ENCODE measurements at places on chromosomes 11 and 22.

DNA sequence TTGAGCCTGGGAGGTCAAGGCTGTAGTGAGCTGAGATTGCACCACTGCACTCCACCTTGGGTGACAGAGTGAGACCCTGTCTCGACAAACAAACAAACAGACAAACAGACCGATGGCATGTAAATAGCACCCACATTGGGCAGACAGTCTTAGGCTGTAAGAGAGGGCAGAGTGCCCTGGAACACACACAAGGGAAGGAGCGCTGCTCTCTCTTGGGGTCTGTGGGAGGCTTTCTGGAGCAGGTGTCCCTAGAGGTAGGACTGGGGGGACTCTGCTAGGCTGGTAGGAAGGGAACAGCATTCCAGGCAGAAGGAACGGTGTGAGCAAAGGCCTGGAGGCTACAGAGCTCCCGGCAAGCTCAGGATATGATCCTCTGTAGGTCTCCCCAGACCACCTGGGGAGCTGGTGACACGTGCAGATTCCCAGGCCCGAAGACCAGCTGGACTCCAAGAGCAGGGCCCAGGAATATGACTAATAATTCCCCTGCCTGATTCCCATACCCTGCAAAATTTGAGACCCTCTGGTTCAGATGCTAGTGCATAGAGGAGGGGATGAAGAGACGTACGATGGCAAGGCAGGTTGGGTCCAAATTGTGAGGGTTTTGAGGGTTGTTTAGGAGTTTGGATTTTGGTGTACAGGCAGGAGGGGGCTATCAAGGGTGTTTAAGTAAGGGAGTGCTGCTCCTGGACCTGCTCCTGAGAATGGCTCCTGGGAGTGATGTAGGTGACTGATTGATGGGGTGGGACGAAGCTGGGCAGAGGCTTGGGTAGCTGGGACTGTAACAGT lies 11.6 kb downstream of the SMIM38 start:
- DNase-seq = no peak

GRCh38 chr11:77400271-77400670 lies 73.6 kb downstream of the PAK1 start:
- DNase-seq = no peak

DNA sequence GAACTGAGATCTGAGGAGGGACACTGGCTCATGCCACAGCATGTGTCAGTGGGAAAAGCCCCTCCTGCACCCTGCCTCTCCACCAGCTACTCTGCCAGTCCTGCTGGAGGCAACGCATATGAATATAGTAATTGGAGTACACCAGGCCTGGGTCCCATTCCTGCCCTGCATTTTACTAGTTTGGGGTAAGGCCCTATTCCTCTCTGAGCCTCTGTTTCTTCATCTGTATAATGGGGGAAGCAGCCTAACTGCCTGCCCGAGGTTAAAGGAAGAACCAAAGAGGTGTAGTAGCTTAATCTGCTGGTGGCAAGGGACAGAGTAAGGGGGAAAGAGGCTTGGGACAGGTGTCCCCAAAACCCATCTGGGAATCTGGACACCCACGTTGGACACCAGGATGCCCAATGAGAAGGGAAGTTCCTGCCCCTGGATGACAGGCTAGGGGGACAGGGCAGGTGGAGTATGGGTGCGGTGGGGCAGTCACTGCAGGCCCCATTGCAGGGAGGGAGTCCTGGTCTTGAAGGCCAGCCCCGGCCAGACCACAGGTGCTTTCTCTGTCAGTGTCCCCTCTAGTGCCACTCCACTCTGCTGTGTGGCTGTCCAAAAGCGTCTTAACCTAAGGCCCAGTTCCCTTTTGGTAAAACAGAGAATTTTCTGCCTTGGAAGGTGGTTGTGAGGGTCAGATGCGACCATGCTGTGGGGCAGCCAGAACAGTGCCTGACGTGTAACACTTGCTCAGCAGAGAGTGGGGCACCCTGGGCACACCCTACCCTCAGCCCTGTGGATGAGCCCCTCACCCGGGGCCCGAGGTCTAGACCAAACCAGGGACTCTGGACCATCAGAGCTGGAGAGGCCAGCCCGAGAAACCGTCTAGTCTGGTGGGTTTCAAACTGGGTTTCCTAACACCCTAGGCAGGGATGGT lies 11.5 kb downstream of the TSKU start:
- no peak for DNase-seq

DNA sequence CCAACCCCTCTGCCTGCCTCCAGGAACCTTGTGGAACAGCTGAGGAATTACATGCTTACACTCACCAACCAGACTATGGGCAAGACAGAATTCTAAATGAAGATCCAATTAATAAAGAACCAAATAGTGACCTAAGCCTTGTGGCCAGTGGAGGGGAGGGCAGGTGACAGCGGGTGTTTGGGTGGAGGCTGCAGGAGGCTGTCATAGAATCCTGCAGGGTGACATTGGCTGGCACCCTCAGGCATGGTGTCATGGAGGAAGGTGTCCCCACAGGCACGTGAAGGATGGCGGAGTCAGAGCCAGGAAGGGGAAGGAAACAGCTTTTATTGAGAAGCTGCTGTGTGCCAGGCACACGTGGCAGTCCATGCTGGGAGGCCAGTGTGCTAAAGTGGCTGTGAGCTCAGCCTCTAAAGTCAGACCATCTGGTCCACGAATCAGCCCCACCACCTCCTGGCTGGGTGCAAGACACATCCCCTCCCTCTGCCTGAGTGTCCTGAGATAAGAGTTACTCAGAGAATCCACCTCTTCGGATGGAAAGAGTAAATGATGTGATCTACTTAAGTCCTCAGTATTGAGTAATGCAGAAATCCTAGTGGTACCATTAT lies 8.7 kb downstream of the MYO18B start:
- no peak for DNase-seq

DNA sequence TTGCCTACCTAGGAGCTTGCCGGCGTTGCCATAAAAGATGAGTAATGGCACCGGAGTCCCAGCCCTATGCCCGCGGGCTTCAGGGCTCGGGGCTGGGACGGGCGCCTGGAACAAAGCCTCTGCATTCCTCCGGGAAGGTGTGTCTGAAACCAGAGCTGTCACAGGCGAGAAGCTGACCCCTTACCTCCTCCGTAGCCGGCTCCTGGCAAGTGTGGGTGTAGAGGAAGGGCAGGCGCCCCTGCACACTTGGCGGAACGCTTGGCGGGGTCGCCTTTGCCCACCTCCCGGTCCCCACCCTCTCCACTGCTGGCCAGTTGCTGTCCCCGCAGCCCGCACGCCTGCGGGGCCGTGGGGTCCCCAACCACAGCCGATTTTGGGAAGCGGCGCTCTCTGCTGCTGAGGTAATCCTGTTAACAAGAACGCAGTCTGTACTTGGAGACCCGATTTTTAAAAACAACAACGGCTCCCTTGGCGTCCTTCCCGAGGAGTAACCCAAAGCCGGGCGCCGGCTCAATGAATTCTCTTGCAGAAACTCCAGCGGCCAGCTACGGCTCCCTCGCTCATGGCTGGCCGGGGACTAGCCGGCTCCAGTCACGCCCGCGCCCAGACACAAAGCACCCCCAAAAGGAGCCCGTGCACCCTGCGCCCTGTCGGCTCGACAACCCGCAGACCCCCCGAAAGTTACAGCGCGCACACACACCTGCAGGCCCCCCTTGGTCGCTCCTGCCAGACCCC lies 89.2 kb downstream of the PLEKHA7 start:
- no peak for DNase-seq

DNA sequence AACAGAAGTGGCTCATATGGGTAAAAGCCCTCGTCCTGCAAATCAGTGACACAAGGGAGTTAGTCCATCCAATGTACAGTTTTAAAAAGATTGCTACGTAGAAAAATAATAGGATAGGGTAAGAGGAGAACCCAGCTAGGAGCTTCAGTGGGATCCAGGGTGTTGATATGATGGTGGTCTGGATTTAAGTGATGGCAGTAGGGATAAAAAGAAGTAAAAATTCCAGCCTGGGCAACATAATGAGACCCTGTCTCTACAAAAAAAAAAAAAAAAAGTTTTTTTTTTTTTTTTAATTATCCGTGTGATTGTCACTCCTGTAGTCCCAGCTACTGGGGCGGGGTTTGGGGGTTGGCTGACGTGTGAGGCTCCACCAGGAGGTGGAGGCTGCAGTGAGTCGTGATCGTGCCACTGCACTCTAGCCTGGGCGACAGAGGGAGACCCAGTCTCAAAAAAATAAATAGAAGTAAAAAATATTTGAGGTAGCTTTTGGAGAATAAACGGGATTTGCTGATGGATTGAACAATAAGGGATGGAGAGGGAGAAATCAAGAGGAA lies 7.0 kb upstream of the L3MBTL2 start:
- peak; percentile 62 for DNase-seq

GRCh38 chr11:74417860-74418508 lies 19.8 kb upstream of the PGM2L1 start:
- no peak for DNase-seq

- DNase-seq = no peak
Measured at GRCh38 chr11:78800756-78801155, 226.1 kb upstream of the NARS2 start.

- DNase-seq = no peak
Measured at GRCh38 chr11:15667127-15667725, 552.5 kb downstream of the INSC start.

- no peak for DNase-seq
Measured at GRCh38 chr11:63911440-63911839, 5.5 kb downstream of the RCOR2 start.

DNA sequence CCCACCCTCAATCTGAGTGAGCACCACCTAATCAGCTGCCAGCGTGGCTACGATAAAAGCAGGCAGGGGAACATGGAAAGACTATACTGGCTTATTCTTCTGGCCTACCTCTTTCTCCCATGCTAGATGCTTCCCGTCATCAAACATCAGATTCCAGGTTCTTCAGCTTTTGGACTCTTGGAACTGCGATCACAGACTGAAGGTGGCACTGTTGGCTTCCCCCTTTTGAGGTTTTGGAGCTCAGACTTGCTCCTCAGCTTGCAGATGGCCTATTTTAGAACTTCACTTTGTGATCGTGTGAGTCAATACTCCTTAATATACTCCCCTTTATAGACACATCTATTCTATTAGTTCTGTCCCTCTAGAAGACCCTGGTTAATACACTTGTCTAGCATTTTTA lies 543.7 kb upstream of the RAG2 start:
- no peak for DNase-seq
